ENCODE measurements at places on chromosomes 11 and 22. TPM values are rescaled to one million over a fixed set of nuclear protein-coding genes. Genes with fewer than 3 reads are reported as not detected.

The FGF4 gene
- not detected for total RNA-seq

The KRTAP5-7 gene
- not detected for total RNA-seq

The P4HA3 gene
- not detected for total RNA-seq

The MTCH2 gene
- total RNA-seq, result 19.9 TPM

The GATD1 gene
- total RNA-seq, result 36.7 TPM

The LRRC74B gene
- 0.10 TPM for total RNA-seq

The MISFA gene
- 1.9 TPM for total RNA-seq

The CPT1A gene
- total RNA-seq, result 33.3 TPM

The C22orf31 gene
- not detected for total RNA-seq

The PHLDA2 gene
- total RNA-seq, result 0.96 TPM

The WNT11 gene
- total RNA-seq, result 0.57 TPM

The H19 gene
- not detected for total RNA-seq

The ANGPTL5 gene
- not detected for total RNA-seq

The UPK3A gene
- total RNA-seq, result not detected

DNA sequence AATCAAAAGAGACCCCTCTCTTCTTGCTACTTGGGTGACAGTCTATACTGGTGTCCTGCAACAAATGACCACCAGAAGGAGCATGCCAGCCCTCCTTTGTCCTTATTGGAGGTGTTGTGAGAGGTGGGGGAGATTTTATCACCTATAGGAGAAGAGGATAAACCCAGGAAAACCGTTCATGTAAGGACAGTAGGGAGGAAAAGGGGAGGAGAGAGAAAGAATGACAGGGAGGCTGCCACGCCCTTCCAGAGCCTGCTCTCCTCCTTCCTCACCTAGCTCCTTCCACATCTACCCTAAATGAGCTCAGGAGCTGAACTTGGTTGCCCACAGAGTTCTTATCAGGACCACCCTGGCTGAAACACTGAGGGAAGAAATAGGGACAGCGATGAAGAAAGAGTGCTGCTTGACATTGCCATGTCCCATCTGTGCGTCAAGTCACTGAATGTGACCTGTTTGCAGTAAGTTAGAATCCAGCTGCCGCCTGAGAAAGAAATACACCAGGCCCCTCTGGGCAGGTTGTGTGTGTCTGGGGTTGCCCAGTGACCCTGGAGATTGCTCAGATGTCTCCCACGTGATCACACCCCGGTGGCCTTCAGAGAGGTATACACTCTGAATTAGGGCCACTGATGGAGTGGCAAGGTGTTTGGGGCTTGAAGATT, 40.4 kb upstream of the ETS1 start:
- no peak for DNase-seq

GRCh38 chr11:103924166-103925013, 112.0 kb upstream of the DDI1 start:
- DNase-seq, result no peak

- no peak for DNase-seq
These were observed 1166.6 kb downstream of the TBC1D22A start for GRCh38 chr22:47929073-47929472.

- no peak for DNase-seq
These were observed 12.9 kb downstream of the MYEOV start for GRCh38 chr11:69306821-69307220.

GRCh38 chr11:68689737-68690625, 5.6 kb downstream of the GAL start:
- DNase-seq, result no peak

- no peak for DNase-seq
These were observed 17.3 kb downstream of the PGM2L1 start for GRCh38 chr11:74380746-74381439.

- DNase-seq, result no peak
These were observed 30.3 kb downstream of the ATM start for GRCh38 chr11:108253176-108253575.

DNA sequence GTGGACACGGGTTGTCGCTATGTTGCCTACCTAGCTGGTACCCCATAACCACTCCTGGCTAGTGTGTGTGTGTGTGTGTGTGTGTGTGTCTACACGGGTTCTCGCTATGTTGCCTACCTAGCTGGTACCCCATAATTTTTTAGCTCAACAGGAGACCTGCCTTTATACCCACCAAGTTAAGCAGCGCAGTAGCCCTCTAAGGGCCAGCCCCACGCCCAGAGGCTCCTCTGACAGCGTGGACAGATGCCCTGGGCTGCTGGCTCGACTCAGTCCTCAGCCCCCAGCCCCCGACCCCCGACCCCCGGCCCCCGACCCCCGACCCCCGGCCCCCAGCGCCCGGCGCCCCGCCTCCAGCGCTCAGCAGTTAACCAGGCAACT, 351 bp upstream of the AKIP1 start:
- no peak for DNase-seq

DNA sequence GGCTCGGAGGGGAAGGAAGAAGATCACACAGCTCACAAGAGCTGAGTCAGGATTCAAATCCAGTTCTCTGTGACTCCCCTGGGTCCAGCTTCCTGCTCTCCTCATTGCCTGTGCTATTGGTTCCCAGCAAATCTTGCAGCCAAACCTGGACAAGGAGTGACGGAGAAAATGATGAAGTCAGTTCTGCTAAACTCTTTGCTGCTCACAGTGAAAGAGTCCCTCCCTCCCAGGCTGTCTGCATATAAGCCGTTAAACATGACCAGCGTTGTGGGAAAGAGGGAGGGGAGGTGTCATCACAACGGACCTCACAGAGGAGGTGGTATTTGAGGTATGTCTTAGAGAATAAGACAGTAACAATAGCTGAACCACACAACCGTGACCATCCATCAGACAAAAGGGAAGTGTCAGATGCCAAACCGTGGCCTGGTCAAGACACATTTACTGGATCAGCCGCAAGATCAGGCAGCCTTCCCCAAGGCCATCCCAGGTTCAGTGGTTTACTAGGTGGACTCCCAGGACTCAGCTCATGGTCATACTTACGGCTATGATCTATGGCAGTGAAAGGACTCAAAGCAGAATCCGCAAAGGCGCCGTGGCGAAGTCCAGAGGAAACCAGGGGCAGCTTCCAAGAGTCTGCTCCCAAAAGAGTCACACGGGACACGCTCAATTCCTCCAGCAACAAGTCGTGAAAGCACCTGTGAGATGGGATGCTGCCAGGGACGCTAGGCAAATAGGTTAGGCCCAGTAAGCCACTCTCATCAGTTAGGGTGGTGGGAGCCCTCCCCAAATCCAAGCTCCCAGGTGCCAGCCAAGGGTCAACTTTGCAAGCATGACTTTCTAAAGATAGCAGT, 2.8 kb upstream of the CYTH4 start:
- no peak for DNase-seq

- DNase-seq, result no peak
These were observed 725.3 kb downstream of the BRD1 start for GRCh38 chr22:49102367-49102766.

DNA sequence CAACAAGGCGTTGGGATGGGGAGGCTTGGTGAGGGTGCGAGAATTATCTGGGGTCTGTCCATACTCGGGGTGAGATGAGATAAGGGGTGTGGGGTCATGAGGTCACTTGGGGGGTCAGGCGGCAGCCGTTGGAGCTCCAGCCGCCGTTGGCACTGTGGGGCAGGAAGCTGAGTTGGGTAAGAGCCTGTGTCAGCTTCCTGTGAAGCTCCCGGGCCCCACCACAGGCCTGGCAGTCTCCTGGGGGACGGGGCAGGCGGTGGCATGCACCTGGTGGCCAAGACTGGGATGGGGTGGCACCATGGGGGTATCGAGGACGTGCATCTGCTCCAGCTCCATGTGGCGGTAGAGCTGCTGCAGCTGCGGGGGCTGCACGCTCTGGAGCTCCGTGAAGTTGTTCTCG, 7.1 kb upstream of the MYBPC3 start:
- no peak for DNase-seq

DNA sequence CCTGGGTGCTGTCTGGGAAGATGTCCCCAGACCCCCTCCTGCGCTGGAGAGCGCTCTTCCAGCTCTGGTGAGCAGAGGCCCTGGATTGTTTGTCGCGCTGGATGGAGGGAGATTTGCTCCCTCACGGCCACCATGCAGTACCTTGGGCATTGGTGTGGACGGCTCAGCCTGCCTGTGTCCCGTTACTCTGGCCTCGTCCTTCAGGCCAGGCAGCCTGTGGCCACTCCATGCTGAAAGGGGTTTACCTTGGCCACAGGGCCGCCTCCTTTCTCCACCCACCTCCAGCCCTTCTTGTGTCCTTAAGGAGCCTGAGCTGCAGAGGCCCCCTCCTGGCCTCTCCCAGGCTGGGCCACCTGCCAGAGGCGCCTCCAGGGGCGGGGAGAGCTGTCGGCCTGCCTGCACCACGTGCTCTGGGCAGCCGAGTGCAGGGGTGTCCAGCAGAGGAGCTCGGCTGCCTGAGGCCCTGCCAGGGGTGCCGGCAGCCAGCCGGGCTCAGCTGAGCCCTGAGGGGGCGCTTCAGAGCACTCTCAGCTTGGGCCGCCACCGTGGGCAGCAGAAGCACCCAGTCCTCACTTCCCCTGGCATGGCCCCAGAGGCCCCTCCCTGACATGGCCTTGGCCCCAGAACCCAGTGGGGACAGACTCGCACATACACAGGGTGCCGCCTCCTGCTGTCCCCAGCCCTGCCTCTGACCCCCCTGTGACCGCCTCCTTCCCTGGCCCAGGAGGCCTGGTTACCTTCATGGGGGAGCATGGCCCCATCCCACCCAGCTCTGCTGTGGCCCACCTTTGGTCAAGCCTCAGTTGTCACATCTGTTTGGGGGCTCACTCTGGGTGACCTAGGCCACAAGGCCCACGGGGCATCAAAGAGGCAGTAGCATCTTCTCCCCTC, 3.4 kb downstream of the CCND1 start:
- no peak for DNase-seq

- DNase-seq, result no peak
These were observed 215.2 kb upstream of the NCAM1 start for GRCh38 chr11:112745973-112746372.

- DNase-seq, result no peak
These were observed 948.2 kb downstream of the NTM start for GRCh38 chr11:132318421-132319157.

- no peak for DNase-seq
These were observed 3.6 kb upstream of the C11orf86 start for GRCh38 chr11:66971488-66971887.

GRCh38 chr22:36744413-36744765, 31.5 kb downstream of the IFT27 start:
- DNase-seq, result no peak

GRCh38 chr22:33923660-33924246, 3.5 kb upstream of the LARGE1 start:
- DNase-seq, result no peak

GRCh38 chr11:70502677-70503467, 104.5 kb downstream of the CTTN start:
- DNase-seq, result no peak

DNA sequence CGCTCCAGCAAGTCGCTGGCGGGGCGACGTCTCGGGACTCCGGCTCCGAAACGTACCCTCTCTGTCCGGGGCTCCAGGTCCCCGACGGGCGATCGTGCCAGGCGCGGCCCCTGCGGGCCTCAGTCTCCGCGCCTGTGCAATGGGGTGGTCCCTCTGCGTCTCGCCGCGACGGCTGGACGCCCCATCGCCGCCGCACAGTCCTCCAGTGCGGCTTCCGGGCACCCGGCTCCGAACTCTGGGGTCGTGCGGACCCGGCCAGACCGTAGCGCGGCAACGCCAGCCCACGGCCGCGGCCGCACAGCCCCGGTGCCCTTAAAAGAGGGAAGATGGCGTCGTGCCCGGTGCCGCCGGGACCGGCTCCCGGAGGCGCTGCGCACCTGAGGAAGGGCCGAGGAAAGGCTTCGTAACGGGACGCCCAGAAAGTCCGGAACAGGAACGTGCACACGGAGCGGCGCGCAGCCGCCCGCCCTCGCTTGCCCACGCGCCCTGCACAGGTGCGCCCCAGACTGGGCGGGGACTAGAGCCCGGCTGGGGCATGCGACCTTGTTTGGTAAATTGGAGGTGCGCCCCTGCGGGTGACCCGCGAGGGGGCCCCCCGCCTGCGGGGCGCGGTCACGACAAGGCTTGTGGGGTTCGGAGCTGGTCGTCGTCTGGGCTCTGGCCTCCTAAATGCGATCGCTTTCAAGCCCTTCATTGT, 525 bp downstream of the BIK start:
- peak; percentile 34 for DNase-seq

DNA sequence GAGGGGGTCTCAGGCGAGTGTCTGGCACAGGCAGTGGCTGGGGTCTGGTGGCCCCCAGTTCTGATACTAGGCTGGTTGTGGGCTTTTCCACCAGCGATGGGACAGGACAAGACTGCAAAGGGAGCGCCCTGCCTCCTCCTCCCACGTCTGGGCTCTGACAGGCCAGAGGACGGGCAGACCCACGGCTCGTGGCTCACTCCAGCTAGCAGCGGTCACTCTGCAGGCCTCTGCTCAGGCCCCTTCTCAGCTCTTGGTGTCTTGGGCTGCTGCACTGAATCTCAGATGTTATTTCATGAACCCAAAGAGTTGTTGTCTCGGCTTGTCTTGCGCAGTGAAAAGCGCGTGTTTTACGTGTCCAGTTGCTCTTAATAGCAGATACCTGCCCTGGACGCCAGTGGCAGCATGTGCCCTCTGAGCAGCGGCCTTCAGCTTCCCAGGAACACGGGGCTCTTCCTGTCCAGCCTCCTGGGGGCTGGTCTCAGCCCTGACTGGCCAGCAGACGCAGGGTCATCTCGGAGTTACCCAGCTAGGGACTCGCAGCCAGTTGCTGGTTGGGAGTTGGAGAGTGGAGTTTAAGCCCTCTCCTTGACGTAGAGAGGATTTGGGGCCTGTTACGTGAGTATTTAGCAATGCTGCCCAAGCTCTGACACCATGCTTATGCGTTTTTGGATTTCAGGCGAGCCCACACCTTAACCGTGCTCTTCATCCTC, 9.6 kb downstream of the PTDSS2 start:
- no peak for DNase-seq

Data from T-helper 17 cell (primary cell).